ENCODE measurements at places on chromosomes 7 and 10.

DNA sequence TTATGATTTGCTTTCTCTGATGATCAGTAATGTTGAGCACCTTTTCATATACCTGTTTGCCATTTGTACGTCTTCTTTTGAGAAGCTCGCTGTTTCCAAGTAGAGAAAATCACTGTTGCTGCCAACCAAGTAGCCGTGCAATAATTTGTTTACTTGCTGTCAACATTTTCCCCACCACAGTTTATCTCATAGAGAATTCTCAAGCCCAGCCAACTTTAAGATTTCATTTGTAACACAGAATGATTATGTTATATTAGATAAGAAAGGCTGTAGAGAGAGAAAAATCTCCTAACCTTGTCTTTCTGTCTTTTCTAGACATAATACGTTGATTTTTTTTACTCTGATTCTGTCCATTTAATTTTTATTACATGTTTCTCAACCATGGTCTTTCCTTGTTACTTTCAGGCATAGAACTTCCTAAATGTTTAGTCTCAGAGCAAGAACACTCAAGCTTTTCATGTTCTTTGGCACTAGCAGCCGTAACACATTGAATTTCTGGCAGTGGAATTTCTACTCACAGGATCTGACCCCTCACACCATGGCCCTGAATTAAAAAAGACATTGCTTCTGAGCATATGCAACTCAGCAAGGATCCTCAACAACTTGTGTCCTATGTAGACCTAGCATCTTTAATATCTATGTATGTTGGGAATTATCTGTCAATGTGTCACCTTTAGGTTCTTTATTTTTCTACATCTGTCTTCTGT is 23.1 kb downstream of the RPA3 start:
- DNase-seq = no peak

DNA sequence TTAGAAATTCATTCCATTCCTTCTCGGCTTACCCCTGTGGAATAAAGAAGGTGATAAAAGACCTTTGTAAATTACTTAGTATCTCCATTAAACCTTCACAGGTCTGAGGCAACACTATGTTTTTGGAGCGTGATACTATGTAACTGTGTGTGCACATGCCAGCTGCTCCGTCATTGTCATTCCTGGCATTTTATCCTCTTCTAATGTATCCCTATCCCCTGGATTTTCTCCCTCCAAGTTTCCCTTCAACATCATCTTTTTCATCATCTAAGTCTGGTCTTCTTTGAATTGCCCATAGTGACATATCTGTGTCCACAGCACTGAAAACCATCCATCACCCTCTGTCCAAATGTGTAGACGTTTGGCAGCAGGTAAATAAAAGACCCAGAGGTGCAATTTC is 125.7 kb downstream of the TEX36 start:
- no peak for DNase-seq

DNA sequence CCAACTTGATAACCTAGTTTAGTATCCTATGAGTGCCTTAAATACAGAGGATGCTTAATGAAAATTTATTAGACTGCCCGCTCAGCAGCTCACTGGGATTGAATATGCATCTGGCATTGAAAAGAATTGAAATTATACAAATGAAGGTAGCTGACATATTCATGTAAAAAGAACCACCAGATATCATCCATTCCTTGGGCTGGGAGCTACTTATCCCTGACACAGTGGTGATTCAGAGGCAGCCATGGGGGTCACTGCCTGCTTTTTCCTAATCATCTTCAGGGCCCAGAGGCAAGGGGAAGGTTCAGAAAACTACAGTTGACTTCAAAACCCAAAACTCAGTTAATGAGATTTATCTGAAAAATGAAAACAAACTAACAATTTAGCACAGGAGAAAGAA is 120.9 kb downstream of the TRIL start:
- no peak for DNase-seq

DNA sequence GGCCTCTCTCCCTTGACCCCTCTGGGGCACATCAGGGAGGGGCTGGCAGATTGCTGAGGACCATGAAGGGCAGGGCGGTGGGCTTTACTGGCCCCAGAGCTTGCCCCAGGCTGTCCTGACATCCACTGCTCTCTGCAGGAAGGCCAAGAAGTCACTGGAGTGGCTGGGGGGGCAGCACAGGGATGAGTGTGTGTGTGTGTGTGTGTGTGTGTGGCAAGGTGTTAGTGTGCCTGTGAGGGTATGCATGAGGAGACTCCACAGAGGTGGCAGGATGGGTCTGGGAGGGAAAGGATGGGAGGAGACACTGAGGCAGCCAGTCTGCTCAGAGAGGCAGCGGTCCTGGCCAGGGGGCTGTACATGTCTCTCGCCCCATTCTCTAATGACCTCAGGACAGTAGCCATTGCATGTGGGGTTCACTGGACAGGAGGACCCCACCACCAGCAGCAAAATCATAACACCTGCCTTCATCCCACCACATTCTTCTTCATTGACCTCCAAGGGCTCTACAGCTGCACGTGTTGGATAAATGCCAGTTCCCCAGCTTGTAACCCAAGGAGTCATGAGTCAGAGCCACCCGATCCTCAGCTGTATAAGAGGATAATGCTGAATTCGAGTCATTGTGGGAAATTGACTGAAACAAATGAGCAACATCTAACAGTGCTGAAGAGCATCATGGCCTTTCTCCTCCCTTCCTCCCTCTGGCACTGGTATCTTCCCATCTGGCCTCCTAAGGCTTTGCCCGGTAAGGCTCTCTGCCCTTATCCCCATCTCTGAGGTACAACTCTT is 720.5 kb downstream of the GRID1 start:
- no peak for DNase-seq

- peak; percentile 58 for DNase-seq
Measured at GRCh38 chr7:351681-352480, 61.9 kb downstream of the FOXL3 start.

- peak; percentile 31 for DNase-seq
Measured at GRCh38 chr10:132158122-132158741, 28.5 kb upstream of the DPYSL4 start.

All from natural killer cell treated with Interleukin-12 subunit alpha and Interleukin-12 subunit beta and Interleukin-15 and Interleukin-18, amount 100 ng/mL, for 72 hours (primary cell).